ENCODE measurements at places on chromosomes 13 and 19.
A peak's percentile ranks its signal among the peaks of the same experiment; 100 is the strongest.

GRCh38 chr19:41584931-41585330, 9.0 kb downstream of the CEACAM21 start:
- DNase-seq: no peak

- DNase-seq: no peak
These were observed 7.7 kb downstream of the ZNF230 start for GRCh38 chr19:44010468-44010867.

DNA sequence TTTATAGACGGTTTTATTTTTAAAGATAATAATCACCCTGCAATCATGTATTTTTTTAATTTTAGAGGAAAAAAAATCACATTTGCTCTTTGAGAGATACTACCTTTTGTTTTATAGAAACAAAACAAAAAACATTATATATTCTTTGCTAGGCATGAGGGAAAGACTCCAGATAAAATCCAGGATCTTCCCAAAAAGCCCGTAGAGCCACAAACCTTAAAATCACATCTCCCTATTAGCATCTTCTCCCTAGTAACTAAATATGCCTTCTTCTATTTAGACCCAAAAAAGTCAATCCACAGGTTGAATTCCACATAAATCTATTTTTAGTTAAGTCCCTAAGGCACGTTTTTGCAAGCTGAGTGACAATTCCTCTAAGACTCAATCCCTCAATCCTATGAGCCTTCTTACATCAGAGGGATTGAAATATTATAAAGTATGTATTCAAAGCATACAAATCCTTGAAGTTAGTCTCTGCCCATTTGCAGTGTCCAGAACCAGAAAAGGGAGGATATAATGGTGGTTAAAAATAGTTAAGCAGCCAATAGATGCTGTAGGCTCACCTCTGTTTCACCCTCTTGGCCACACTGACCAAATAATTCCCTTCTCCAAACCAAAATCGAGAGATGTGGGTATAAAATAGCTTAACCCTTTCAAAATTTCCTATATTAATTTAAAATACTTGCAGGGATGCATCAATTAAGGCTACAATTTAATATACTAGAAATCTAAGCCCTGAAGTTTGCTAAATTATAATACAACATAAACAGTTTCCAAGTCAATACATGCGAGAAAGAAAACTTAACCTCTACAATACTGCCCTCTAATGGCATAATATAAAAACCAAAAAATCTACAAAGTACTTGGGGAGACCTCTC, 64.0 kb downstream of the SERP2 start:
- no peak for DNase-seq

GRCh38 chr19:38949580-38950367, 19.0 kb downstream of the MRPS12 start:
- peak; percentile 87 for DNase-seq

DNA sequence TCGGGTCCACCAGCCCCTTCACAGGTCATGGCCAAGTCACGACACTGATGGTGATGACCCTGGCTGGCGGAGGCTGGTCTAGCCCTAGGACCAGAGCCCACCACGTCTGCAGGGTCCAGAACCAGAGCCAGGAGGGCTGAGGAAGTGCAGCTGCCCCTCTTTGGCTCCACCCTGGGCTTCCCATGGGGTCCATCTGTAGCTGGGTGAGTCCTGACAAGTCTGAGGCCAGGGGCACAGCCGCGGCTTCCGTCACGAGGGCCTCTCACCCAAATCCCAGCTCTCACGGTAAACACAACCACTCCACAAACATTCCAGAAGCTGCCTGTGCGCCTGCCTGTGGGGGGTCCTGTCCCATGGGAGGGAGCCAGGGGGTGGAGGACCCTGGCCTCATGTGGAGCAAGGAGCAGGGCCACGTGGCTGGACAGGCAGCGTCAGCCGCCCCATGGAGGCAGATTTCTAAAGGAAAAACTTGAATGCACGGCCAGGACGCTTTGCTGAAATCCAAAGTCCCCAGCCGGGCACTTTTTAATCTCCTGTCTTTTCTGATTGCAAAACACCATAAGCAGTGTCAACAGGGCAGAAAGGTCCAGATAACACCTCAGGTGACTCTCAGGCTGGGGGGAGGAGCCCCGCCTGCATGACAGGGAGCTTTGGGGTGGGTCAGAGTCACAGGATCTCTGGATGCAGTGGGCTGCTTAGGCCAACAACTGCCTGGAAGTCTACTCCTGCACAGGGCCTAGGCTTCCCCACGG, 29.9 kb downstream of the CEBPG start:
- no peak for DNase-seq

GRCh38 chr19:10748927-10749434, 31.1 kb downstream of the DNM2 start:
- DNase-seq: peak; percentile 49

- DNase-seq: no peak
These were observed 23.7 kb downstream of the KLF5 start for GRCh38 chr13:73082471-73082870.

- DNase-seq: no peak
These were observed 4.1 kb upstream of the ZNF724 start for GRCh38 chr19:23254141-23254910.

GRCh38 chr19:42332059-42332458, 6.6 kb downstream of the MEGF8 start:
- DNase-seq: peak; percentile 37
